ENCODE measurements at places on chromosomes 5 and 9. TPM values are rescaled to one million over a fixed set of nuclear protein-coding genes. Genes with fewer than 3 reads are reported as not detected.

GRCh38 chr9:130352586-130353285 is 87.2 kb downstream of the HMCN2 start:
- no peak overlapping the region for H3K4me3 ChIP-seq
- no peak for DNase-seq
- H3K4me1 ChIP-seq = no peaks in the 10 kb centered on the region
- H3K27ac ChIP-seq = no peak overlapping the region
- peaks cover 4% of the 10 kb centered on the region for H3K27me3 ChIP-seq

GRCh38 chr5:96781031-96781971 is 26.4 kb downstream of the ERAP1 start:
- no peak overlapping the region for H3K4me3 ChIP-seq
- no peak for DNase-seq
- peaks cover 10% of the 10 kb centered on the region for H3K4me1 ChIP-seq
- no peak overlapping the region for H3K27ac ChIP-seq
- peaks cover 95% of the 10 kb centered on the region for H3K36me3 ChIP-seq
- H3K27me3 ChIP-seq = no peaks in the 10 kb centered on the region

DNA sequence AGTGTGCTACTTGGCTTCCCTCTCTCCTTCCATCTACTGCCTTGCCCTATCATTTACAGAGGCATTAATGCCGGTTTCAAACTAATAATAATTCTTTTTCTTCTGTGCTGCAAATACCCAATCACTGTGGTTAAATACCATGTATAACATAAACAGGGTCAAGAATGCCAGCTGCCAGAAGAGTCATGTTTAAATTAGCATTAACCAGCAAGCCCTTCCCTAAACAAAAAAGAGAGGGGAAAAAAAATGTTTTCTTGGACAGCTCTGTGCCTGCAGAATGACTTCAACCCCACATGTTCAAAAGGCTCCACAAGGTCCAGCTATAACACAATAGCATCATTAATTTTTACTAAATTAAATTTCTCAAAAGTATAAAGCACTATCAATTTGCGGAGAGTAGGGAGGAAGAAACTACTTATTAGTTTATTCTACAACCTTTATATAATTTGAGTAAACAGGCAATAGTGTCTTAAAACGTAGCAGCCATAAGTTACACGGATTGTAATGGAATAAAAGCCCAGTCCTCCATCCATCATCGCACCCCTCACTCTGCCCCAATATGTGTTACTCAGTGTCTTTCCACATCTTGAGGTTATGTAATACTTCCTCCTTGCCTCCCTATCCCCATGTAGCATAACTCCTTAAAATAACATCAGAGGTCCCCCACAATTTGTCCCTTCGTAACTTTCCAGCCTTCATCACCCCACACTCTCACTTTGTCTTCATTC is 3.9 kb downstream of the LPAR1 start:
- H3K4me1 ChIP-seq = peaks cover 22% of the 10 kb centered on the region
- H3K27me3 ChIP-seq = peaks cover 7% of the 10 kb centered on the region
- no peaks in the 10 kb centered on the region for H3K36me3 ChIP-seq
- H3K27ac ChIP-seq = no peak overlapping the region

- peaks cover 16% of the 10 kb centered on the region for H3K27me3 ChIP-seq
- H3K4me3 ChIP-seq = no peak overlapping the region
- H3K27ac ChIP-seq = no peak overlapping the region
- no peak for DNase-seq
- peaks cover 19% of the 10 kb centered on the region for H3K4me1 ChIP-seq
- no peaks in the 10 kb centered on the region for H3K36me3 ChIP-seq
Measured at GRCh38 chr5:107676702-107677101, 6.0 kb upstream of the EFNA5 start.

- no peaks in the 10 kb centered on the region for H3K27me3 ChIP-seq
- no peak overlapping the region for H3K4me3 ChIP-seq
- H3K4me1 ChIP-seq = no peaks in the 10 kb centered on the region
- no peak for DNase-seq
- H3K36me3 ChIP-seq = no peaks in the 10 kb centered on the region
Measured at GRCh38 chr9:34927061-34927460, 31.0 kb upstream of the PHF24 start.

- DNase-seq = no peak
- peaks cover 9% of the 10 kb centered on the region for H3K4me1 ChIP-seq
- no peak overlapping the region for H3K4me3 ChIP-seq
Measured at GRCh38 chr5:17312358-17312757, 94.9 kb downstream of the BASP1 start.

- no peaks in the 10 kb centered on the region for H3K27me3 ChIP-seq
- no peaks in the 10 kb centered on the region for H3K4me1 ChIP-seq
- no peak for DNase-seq
- H3K27ac ChIP-seq = no peak overlapping the region
Measured at GRCh38 chr9:116345817-116346216, 192.2 kb downstream of the PAPPA start.

DNA sequence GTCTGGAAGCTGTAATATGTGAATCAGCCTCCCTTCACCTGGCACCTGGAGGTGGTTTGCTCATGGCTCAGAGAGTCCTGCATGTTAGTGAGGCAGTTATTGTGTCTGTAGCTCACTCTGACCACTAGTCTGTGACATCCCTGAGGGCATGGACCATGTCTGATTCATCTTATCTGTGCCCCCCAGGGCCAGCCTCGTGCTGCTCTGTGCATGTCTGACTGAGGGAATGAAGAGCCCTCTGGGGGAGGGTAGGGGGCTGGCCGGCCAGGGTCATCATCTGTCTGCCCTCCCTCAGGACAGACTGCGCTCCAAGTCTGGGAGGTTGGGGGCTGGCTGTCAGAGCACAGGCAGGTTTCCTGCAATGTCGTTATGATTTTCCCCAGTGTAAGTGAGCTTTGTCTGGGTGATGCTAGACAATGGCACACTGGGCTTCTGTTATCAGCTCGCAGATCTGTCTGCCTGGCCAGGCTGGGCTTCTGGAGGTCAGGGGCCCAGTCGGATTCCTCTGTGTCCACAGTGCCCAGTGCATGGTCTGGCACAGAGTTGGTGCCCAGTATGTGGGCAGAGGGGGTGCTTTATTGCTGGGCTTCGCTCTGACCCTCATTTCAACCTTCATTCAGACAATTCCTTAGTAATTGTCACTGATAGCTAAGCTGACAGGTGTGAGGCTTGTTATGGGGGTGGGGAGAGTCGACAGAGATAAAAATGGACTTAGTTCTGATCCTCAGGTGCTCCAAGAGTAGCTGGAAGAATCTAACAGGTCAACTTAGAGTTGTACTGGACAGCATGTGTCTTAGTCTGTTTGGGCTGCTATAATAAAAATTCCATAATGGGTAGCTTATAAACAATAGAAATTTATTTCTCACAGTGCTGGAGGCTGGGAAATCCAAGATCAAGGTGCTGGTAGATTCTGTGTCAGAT is 85.7 kb upstream of the SHB start:
- no peak overlapping the region for H3K27ac ChIP-seq
- no peaks in the 10 kb centered on the region for H3K27me3 ChIP-seq
- no peaks in the 10 kb centered on the region for H3K36me3 ChIP-seq
- no peaks in the 10 kb centered on the region for H3K4me1 ChIP-seq
- DNase-seq = no peak

GRCh38 chr9:136572003-136572827 is 26.4 kb upstream of the NOTCH1 start:
- H3K27me3 ChIP-seq = no peaks in the 10 kb centered on the region
- DNase-seq = no peak
- H3K4me1 ChIP-seq = peaks cover 33% of the 10 kb centered on the region
- no peak overlapping the region for H3K4me3 ChIP-seq
- no peak overlapping the region for H3K27ac ChIP-seq

DNA sequence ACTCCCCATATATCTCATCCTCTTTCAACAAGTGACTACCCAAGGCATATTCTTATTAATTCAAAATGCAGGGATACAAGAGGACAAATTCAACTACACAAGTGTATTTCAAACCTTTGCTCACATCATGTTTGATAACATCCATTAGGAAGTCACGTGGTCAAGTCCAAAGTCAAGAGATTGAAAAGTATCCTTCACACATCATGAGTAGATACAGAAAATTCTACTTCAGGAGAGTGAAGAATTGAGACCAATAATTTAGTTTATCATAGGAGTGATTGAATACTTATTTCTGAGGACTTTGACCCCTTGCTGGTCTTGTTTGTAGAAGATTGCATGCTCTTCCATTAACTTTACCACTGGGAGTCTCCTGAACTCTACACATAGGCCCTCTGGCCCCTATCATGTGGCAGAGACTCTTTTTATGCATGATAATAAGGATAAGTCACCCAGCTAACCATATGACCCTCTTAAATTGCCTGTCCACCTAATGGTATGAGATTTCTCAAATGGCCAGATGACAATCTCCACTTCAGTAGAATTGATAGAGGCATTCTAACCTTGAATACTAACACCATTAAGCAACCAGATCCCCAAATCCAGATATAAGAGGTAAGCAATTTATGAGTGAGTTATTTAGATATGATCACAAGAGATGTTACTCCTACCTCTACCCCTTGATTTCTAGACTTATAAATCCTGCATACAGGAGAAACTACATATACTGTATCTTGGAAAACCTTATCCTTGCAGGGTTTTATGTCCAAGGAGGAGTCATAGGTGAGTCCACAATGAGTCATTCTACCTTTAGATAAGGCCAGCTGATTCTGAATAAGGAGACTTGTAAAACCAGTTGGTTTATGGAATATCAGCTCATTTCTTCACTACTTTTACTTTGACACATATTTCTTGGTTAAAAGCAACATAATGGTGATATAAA is 26.6 kb upstream of the SLC46A2 start:
- no peaks in the 10 kb centered on the region for H3K27me3 ChIP-seq
- H3K4me3 ChIP-seq = no peak overlapping the region
- H3K27ac ChIP-seq = no peak overlapping the region

DNA sequence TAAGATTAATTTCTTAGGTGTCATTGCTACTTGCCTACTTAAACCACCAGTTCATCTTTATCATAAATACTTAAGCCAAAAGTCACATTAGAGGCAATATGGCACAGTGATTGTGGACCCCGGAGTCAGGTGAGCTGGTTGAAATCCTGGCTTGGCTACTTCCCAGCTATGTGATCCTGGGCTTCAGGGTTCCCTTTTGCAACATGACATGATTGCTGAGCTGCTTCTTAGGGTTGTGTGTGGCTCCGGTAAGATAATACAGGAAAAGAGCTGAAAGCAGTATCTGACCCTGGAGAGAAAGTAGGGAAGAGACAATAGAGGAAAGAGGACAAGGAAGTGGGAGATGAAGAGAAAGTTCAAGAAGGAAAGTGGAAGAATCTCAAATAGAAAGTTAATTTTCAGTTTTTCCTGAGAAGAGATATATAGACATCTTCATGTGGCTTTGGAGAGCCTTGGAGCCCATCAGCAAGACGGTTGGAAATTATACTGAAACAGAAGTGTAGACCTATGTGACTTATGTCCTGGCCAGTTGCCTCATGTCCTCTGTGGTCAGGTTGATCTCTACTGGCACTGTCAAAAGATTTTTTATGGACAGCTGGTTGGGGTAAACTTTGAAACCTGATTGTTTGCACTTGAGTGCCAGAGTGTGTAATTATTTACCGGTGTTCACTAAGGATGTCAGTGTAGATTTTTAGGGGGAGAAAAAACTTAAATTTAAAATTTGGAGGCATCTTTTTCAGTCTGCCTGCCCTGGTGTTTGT is 93.2 kb downstream of the GHR start:
- no peaks in the 10 kb centered on the region for H3K4me1 ChIP-seq
- H3K36me3 ChIP-seq = no peaks in the 10 kb centered on the region
- H3K27me3 ChIP-seq = no peaks in the 10 kb centered on the region
- no peak for DNase-seq
- H3K4me3 ChIP-seq = no peak overlapping the region

DNA sequence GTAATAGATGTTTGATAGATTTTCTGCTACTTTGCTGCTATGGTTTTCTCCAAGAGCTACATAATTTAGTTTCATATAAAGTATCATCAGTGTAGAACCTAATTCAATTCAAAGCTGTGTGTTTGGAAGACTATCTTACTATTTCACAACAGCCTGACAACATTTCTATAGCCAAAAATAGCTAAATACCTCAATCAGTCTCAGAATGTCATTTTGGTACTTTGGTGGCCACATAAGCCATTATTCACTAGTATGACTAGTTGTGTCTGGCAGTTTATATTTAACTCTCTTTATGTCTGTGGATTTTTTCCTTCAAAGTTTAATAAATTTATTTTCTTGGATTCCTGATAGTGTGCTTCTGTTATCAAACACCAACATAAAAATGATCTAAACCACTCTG is 35.1 kb upstream of the CCDC152 start:
- H3K4me3 ChIP-seq = no peak overlapping the region
- no peak overlapping the region for H3K27ac ChIP-seq
- no peaks in the 10 kb centered on the region for H3K4me1 ChIP-seq
- H3K27me3 ChIP-seq = no peaks in the 10 kb centered on the region

GRCh38 chr9:74218385-74219063 is 278.6 kb upstream of the RORB start:
- no peaks in the 10 kb centered on the region for H3K27me3 ChIP-seq
- DNase-seq = no peak
- H3K36me3 ChIP-seq = no peaks in the 10 kb centered on the region
- H3K4me1 ChIP-seq = no peaks in the 10 kb centered on the region
- no peak overlapping the region for H3K4me3 ChIP-seq

GRCh38 chr5:132408456-132408855 is 38.9 kb downstream of the SLC22A5 start:
- DNase-seq = no peak
- no peak overlapping the region for H3K4me3 ChIP-seq
- peaks cover 51% of the 10 kb centered on the region for H3K4me1 ChIP-seq
- H3K27ac ChIP-seq = no peak overlapping the region

DNA sequence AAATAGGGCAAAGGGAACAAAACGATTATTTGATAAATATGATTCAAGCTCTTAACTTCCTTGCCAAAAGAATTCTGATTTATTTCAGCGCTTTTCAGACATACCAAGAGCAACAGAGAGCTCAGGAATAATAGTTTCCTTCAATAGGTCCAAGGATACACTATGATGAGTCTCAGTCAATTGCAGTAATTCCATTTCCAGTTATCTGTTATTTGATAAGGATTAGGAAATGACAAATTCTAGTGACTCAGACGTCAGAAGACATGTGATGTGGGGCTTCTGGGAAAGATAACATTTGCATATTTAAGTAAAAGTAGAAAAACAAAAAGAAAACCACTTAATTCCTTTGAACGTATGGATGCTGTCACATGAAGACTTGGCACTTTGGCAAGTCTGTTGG is 1250.8 kb upstream of the CDH18 start:
- no peaks in the 10 kb centered on the region for H3K27me3 ChIP-seq
- H3K36me3 ChIP-seq = no peaks in the 10 kb centered on the region
- no peaks in the 10 kb centered on the region for H3K4me1 ChIP-seq
- no peak overlapping the region for H3K4me3 ChIP-seq
- no peak overlapping the region for H3K27ac ChIP-seq
- no peak for DNase-seq

The IFNA16 gene
- total RNA-seq = not detected

The SH2D3C gene
- total RNA-seq = 59.4 TPM

The LHFPL2 gene
- total RNA-seq = 40.6 TPM

The TIMD4 gene
- not detected for total RNA-seq

The DEPDC1B gene
- 0.30 TPM for total RNA-seq

The MAP3K1 gene
- 28.7 TPM for total RNA-seq

The PCDHA6 gene
- total RNA-seq = 0.50 TPM

The PITX1 gene
- 0.47 TPM for total RNA-seq

The CDH9 gene
- total RNA-seq = not detected

The PCDHGA8 gene
- 1.5 TPM for total RNA-seq

The BARHL1 gene
- total RNA-seq = not detected

The ADAMTS2 gene
- total RNA-seq = 13.0 TPM

The NUTM2G gene
- not detected for total RNA-seq

The PCDHGB4 gene
- total RNA-seq = 5.3 TPM

All from lower lobe of right lung (tissue), 2 donors.